ENCODE measurements at places on chromosomes 7 and 10. TPM values are rescaled to one million over a fixed set of nuclear protein-coding genes. Genes with fewer than 3 reads are reported as not detected.

Gene SMIM30
- total RNA-seq: 31.6 TPM

Gene TAS2R4
- total RNA-seq: 4.5 TPM

Gene TMEM168
- 23.2 TPM for total RNA-seq

Gene GJD4
- not detected for total RNA-seq

Gene AOAH
- 34.9 TPM for total RNA-seq

Gene CLCN1
- total RNA-seq: not detected

Gene SFTPA1
- 1.7 TPM for total RNA-seq

Gene VGF
- total RNA-seq: not detected

Gene ARHGAP22
- total RNA-seq: 29.1 TPM

Gene STAMBPL1
- total RNA-seq: 12.0 TPM

Gene PPP1R17
- not detected for total RNA-seq

Gene OR13A1
- not detected for total RNA-seq

Gene TWIST1
- 12.3 TPM for total RNA-seq

Gene VENTX
- 4.0 TPM for total RNA-seq

Gene GPR15LG
- not detected for total RNA-seq

Gene ADRB1
- 0.19 TPM for total RNA-seq

Gene HGF
- total RNA-seq: 20.7 TPM

Gene SERPINE1
- total RNA-seq: 57.1 TPM
